PC-9 (cell line): ENCODE measurements at places on chromosomes 1 and 21. TPM values are rescaled to one million over a fixed set of nuclear protein-coding genes. Genes with fewer than 3 reads are reported as not detected.

DNA sequence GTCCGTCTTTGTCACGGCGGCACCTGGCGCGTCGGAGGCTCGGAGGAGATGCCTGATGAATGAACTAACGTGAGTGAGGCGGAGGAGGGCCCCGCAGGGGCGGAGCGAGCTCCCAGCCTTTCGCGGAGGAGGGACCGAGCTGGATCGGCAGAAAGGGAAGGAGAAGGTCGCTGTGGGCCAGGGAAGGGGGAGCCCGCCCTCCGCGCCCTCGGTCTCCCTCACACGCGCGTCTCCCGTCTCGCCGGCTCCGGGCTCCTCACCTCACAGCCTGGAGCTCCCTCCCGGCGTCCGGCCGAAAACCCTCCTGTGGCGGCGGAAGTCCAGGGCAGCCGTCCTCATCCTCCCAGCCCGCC lies 519 bp downstream of the ZNF496 start:
- peak; percentile 79 for DNase-seq

The ESPN gene
- total RNA-seq = 18.6 and 32.3 TPM in 2 replicates

- peak; percentile 59 for DNase-seq
Observed at GRCh38 chr1:31574749-31575368, 1.5 kb upstream of the TINAGL1 start.

- no peak for DNase-seq
Observed at GRCh38 chr1:21496886-21497285, 12.3 kb upstream of the ALPL start.

DNA sequence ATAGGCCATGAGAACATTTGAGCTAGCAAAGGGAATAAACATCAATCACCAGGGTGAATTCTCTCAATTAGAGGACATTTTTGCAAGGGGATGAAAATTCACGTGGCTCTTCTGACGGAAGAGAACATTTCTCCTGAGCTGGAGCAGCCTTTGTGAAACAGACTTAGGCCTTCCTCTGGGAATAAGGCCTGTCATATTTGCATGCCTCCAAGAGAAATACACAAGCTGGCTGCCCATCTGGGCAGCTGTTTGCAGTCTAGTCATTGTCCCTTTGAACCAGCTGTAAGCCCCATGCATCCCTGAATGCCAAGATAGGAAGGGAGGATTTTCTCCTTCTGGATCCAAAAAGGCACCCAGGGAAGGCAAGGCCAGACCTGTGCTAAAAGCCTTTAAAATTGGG lies 5.5 kb downstream of the LEMD1 start:
- no peak for DNase-seq

The ITLN2 gene
- total RNA-seq = not detected in 2 replicates

DNA sequence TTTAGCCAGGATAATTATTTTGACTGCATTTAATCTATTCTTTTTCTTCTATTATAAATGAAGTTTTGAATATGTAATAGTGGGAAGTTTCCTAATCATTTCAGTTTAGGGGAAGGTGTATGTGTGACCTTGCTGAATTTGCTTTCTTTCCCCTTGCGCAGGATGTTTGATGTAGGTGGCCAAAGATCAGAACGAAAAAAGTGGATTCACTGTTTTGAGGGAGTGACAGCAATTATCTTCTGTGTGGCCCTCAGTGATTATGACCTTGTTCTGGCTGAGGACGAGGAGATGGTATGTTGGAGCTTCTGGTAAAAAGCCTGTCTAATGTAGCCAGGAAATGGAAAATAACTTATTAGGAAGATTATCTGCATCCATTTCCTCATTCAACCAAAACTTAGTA lies 33.4 kb downstream of the GNAT2 start:
- DNase-seq = no peak

The TAL1 gene
- total RNA-seq = not detected in 2 replicates

- no peak for DNase-seq
Observed at GRCh38 chr1:210291786-210292230, 36.9 kb upstream of the HHAT start.

The CELA3B gene
- not detected in 2 replicates for total RNA-seq

GRCh38 chr1:36739703-36740289 lies 257.1 kb upstream of the CSF3R start:
- DNase-seq = no peak

GRCh38 chr1:74429580-74429979 lies 82.8 kb downstream of the LRRC53 start:
- DNase-seq = no peak

The F3 gene
- 335 and 434 TPM in 2 replicates for total RNA-seq

DNA sequence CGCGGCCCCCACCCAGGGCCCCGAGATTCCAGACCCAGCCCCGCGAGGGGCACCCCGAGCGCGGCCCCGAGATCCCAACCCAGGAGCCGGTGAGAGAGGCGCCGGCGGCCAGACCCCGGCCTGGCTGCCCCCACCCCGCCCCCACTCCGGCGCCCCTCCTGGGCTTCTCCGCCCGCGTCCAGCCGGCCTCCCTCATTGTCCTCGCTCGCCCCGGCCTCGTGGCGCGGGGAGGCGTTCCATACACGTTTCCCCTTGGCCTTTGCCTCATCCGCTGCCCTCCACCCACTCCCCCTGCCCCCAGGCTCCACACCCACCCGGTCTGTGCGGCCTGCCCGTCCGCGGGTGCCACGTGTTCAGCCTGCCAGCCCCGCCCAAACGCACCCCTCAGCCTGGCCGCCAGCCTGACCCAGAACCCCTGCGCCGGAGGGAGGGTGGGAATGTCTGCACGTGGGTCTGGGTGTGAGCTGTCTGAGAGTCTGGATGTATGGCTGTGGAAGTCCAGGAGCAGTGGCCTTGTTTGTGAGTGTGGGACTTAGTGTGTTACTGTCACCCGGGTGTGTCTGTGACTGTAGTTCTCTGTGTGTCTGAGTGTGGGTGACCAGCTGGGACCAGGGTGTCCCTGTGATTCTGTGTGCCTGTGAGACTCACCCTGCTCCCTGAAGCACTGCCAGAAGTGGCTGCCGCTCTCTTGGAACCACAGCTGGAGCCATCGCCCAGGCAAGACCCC lies 681 bp downstream of the B4GALT2 start:
- DNase-seq = peak; percentile 65

- no peak for DNase-seq
Observed at GRCh38 chr1:219523411-219523810, 89.5 kb downstream of the ZC3H11B start.

The TENT5C gene
- 3.9 and 4.3 TPM in 2 replicates for total RNA-seq

The LINGO4 gene
- not detected in 2 replicates for total RNA-seq

The IGSF8 gene
- 27.4 and 38.0 TPM in 2 replicates for total RNA-seq

The C1orf87 gene
- total RNA-seq = not detected in 2 replicates

The GPR25 gene
- total RNA-seq = not detected in 2 replicates

GRCh38 chr1:173353350-173353749 lies 123.8 kb upstream of the PRDX6 start:
- DNase-seq = no peak

DNA sequence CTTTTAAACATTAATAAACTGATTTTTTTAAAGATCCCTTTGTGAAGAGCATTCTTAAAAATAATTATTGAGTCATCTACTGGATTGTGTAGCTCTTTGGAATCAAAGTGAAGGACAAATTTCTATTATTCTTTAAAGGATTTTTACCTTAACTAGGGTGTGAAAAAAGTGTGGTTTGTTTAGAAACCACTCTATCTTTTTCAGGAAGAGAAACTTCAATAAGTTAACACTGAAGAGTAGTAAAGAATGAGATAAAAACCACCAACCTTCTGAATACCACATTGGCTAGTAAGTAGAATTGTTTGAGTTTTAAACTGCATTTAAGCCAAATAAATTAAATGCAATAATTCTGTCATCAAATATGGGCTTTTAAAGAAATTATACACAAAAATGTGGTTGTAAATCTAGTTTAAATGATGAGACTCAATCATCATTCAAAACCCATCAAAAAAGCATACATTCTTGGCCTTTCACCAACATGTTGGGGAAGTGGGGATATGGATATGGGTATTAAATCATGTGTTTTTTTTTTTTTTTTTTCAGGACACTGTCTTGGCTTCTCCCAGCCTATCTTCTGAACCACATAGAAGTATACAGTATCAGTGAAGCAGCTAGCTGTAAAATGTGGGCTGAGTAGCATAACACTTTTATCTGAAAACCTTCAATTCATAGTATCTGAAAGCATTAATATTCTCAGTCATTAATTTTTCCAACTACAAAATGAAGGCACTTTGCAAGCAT lies 4.8 kb downstream of the S1PR1 start:
- no peak for DNase-seq

DNA sequence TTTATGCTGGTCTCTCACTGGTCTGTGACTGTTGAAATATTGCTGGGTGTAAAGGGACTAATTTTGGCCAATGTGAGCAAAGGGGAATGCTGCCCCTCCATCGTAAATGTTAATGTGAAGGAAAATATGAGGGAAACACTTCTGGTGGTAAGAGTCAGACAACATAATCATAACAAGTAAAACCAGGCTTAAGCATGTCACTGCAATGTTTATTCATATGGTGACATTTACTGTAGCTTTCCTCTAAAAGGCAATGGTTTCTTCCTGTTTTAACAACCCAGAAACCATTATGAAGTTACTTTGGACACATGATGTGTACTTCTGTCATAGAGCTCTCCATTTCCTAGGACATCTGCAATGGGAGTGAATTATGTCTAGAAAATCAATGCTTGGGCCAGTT lies 358.0 kb downstream of the LMO4 start:
- DNase-seq = no peak

The EPB41 gene
- total RNA-seq = 36.0 and 42.2 TPM in 2 replicates

The FAM177B gene
- total RNA-seq = not detected in 2 replicates

GRCh38 chr1:9181990-9182783 lies 52.4 kb upstream of the H6PD start:
- peak; percentile 56 for DNase-seq

DNA sequence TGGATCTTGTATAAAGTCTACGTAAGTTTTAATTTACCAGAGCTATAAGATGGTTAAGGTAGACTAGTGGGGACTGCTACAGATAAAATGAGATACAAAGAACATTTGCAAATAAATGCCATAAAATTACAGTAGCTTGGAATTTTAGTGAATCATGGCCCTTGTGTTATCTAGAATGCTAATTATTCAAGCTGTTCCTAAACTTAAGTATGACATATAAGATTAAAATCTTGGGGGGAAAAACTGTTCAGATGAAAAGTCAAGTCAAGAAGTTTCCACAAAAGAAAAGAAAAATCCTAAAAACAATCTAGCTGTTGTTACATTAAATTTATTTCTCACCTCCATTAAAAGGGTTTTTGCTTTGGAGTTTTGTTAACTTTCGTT lies 51.7 kb downstream of the SIM2 start:
- DNase-seq = no peak

GRCh38 chr21:32237021-32237420 lies 41.8 kb downstream of the MIS18A start:
- no peak for DNase-seq

DNA sequence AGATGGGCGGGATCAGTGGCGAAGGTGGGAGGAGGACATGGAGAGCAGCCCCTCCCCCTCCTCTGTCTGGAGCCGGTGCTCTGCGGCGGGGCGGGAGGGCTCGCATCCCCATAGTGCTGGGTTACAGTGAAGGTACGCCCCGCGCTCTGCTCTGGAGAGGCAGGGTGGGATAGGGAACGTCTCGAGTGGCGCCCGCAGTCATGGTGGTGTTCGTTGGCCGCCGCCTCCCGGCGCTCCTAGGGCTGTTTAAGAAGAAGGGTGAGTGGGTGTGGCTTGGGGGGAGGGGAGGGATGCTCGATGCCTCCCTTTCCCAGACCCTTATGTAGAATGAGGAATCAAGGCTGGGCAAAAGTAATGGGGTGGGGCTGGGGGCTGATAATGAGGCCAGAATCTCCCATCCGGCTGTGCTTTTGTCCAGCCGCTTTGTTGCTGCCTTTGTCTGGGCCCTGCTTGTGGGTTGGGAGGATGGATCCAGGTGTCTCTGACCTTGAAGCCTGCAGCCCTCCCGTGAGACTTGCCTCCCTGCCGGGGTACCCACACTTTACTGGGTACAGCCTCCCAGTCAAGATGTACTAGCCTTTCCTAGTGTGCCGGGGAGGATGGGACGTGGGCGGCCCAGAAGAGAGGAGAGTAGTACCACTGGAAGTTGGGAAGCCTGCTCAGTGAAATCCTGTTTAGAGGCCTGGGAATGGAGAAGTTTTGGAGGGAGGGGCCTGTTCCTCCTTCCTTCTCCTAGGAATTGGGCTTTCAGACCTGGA lies 51.4 kb downstream of the YARS1 start:
- no peak for DNase-seq

DNA sequence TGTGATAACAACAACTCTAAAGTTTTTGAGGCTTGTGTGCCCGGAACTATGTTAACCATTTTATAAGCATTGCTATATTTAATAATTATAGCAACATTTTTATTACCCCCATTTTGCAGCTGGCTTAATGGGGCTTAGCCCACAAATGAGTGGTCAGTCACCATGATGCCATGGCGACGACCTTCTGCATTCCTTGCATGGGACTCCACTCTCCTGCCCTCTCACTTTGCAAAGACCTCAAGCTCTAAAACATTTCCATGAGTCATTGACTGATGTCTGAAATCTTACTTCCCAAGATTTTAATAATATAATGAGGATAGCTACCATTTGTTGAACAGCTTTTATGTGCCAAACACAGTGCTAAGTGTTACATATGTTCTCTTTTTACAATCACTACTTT lies 15.4 kb downstream of the NGF start:
- no peak for DNase-seq

GRCh38 chr1:82179131-82179530 lies 378.4 kb downstream of the ADGRL2 start:
- no peak for DNase-seq

- no peak for DNase-seq
Observed at GRCh38 chr1:57832612-57833011, 408.8 kb upstream of the DAB1 start.

- DNase-seq = no peak
Observed at GRCh38 chr1:200154069-200154767, 126.7 kb downstream of the NR5A2 start.

- no peak for DNase-seq
Observed at GRCh38 chr1:201736707-201737320, 92.1 kb upstream of the IPO9 start.

GRCh38 chr1:56773341-56774066 lies 45.7 kb downstream of the FYB2 start:
- no peak for DNase-seq

DNA sequence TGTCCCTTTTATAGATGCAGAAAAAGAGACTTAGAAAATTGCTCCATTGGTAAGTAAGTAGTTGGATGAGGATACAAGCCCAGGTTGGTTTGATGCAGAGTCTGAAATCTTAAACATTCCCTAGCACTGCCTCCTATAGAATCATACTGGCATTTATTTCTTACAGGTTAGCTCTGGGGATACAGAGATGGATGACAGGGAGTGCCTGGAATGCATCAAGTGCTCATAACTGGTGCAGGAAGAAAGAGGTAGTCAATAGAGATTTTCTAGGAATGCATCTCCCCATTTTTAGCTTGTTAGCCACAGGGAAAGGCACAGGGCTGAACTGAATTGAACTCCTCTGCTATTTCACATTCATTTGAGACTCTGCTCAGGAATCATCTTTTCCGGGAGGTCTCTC lies 269.0 kb upstream of the USP24 start:
- DNase-seq = no peak
